Stimulated activated CD4-positive, alpha-beta T cell treated with anti-CD3 and anti-CD28 coated beads, Interleukin-2, amount 100 ng/mL, for 24 hours (primary cell): ENCODE measurements at places on chromosomes 1 and 21.

DNA sequence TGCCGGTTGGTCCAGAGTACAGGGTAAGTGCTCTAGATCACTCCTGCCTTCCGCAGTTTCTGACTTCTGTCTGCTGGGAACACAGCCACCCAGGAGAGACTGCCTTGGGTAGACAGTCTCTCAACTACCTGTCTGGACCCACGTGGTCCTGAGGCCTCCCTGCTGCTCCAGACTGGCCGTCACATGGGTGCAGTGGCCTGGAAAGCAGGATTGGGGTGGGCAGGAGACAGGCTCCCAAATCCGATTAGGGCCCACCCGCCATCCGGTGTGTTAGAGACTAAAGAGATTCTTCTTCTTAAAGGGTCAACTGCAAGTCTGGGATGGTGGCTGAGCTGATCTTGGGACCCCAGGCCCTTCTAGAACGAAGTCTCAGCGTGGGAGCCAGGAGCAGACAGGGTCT, 105.5 kb downstream of the EBNA1BP2 start:
- no peak for DNase-seq

GRCh38 chr21:36627242-36627641, 71.7 kb upstream of the SIM2 start:
- DNase-seq, result no peak

GRCh38 chr1:239644604-239645003, 258.2 kb downstream of the CHRM3 start:
- DNase-seq, result no peak

- no peak for DNase-seq
Observed at GRCh38 chr1:14443164-14443787, 155.2 kb upstream of the KAZN start.

GRCh38 chr1:19435181-19435580, 50.2 kb downstream of the CAPZB start:
- DNase-seq, result no peak

- no peak for DNase-seq
Observed at GRCh38 chr1:83017701-83018100, 981.2 kb downstream of the TTLL7 start.

DNA sequence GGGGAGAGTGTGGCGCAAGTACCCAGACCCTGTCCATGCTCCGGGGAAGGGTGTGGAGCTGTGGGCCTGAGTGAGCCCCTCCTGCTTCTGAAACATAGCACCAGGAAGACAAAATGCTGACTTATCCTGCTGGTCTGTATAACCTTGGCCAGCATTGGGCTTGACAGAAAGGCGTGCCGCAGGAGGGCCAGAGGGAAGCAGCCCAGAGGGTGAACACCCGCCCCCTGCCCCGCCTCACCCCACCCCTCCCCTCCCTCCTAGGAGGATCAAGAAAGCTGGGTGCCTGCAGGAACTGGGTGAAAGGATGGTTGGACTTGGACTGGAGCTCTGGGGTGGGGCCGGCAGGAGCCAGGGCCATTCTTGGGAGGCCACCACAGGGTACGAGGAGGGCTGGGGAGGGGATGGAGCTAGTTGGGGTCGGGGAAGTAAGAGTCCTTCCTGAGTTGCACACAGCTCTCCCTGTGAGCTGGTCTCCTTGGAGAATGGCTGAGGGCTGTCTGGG, 27.1 kb downstream of the PTPRF start:
- no peak for DNase-seq

- DNase-seq, result no peak
Observed at GRCh38 chr1:209823143-209824041, 4.4 kb upstream of the UTP25 start.

GRCh38 chr1:48007047-48007446, 9.9 kb upstream of the TRABD2B start:
- DNase-seq, result no peak

DNA sequence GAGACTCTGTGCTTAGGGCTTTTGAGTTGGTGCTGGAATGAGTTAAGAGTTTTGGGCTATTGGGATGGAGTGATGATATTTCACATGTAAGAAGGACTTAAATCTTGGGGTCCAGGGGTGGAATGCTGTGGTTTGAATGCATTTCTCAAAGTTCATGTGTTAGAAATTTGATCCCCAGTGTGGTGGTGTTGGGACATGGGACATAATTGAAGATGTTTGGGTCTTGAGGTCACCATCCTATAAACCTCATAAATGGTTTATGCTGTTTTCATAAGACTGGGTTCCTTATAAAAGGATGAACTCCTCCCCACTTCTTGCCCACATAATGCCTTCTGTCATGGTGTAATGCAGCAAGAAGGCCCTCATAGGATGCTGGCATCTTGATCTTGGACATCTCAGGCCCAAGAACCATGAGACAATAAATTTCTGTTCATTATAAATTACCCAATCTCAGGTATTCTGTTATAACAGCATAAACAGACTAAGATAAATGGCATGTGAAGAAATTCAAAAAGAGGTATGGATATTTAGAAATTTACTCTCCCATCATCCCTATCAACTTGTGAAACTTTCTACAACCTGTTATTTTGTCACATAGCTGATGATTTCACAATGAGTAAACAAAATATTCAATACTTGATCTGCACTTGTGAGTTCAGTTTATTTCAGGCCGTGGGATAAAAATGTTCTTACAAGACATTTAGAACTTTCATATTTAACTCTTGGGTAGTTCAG, 48.0 kb upstream of the NEK7 start:
- DNase-seq, result no peak

- no peak for DNase-seq
Observed at GRCh38 chr1:53062708-53063591, 937 bp downstream of the PODN start.

DNA sequence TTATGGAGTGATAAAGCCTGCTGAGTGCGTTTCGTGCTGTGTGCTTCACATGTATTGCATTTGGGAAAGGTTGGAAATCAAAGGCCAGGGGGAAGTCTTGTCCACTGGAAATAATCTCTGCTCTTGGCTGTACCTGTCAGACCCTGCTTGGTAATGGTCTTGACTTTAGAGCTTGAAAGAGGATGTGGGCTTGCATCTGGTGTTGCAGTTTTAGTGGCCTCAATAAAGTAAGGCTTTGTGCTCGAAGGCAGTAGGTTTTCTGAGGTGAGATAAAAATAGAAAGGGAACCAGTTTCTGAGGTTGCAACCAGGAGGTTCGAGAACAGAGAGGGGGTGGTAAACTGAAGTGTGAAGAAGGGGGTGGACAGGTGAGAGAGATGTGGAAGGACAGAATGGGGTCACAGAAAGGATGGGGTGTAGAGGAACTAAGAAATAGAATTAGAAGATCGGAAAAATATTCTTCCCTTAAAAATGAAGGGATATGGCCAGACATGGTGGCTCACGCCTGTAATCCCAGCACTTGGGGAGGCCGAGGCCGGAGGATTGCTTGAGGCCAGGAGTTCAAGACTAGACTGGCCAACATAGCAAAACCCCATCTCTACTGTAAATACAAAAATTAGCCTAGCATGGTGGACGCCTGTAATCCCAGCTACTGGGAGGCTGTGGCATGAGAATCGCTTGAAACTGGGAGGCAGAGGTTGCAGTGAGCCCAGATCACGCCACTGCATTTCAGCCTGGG, 1.5 kb downstream of the S100PBP start:
- no peak for DNase-seq

GRCh38 chr1:110554871-110555801, 36.2 kb upstream of the KCNA10 start:
- peak; percentile 61 for DNase-seq

DNA sequence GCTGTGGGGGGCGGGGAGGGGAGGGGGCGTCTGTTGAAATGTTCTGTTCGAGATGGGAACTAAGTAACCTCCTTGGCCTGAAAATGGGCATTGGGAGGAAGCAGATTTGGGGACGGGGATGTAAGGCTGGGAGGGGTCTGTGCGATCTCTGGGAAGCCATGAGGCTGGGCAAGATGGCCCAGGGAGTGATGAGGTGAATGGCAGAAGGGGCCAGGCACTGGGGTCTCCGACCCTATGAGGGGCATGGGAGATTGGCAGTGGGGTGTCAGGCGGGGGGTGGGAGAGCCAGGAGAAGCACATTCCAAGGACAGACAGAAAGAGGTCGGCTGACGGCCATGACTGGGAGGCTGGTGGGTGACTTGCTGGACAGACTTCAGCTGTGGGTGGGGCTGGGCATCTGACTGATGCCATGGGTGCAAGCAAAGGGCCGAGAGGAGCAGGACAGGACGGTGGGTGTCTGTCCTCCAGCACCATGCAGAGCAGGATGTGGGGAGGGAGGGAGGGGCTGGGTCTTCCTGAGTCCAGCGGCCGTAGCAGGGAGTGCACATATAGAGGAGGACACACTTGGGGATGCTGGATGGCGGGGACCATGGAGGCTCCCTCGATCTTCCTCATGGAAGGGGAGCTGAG, 30.0 kb upstream of the COL18A1 start:
- no peak for DNase-seq

- no peak for DNase-seq
Observed at GRCh38 chr1:212108981-212109380, 73.4 kb downstream of the DTL start.

DNA sequence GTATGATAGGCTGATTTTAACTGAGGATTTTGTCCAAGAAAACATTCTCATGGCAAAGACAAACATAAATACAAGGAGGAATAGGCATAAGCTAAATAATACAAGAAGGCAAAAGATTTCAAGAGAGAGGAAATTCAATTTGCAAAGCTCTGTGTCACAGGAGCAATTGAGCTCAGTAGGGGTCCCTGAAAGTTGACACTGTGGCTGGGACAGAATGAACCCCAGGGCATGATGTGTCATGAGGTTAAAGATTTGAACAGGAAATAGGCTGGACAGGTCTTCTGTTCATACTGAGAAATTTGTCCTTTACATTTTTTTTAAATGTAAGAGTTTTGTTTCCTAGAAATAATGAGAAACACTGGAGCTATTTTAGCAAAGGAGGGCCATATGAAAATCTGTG, 555.4 kb upstream of the NEGR1 start:
- no peak for DNase-seq

DNA sequence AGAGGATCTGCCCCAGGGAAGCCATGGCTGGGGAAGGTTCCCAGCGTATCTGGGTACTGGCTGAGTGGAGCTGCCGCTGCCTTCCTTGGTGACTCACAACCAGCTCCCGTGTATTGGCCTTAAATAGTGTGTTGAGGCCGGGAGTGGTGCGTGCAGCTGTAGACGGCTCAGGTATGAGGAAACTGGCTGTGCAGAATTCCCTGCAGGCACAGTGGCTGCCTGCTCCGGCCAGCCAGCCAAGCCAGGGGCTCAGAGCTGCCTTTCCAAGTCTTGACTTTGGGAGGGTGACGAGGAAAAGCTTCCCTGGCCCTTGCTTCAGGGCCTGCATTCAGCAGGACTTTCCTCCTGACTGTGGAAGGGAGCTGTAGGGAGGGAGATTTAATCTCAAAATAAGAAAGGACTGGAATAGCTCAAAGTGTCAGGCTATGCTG, at the start of gene VTCN1:
Gene VTCN1 (minus strand): TSS at position 97 of the 431 bp plus-strand sequence. CDS start 72 bp downstream, at position 25.
- DNase-seq, result no peak

DNA sequence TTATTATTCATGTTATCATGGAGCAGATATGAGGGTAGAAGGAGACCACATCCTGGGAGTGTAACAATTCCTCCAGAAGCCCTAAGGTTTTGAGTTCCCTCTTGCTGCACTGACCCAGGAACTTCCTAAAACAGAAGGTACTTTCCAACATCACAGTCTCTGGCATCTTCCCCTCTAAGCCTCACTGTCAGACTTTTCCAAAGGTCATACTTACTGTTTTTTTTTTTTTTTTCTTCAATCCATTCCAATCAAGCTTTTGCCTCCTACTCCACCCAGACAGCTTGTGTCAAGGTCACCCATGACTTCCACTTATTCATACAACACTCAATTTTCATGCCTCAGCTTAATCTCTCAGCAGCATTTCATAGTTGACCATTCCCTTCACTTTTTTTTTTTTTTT, 18.4 kb upstream of the UQCRHL start:
- no peak for DNase-seq

- no peak for DNase-seq
Observed at GRCh38 chr1:99490031-99490430, 155.9 kb upstream of the PALMD start.

- no peak for DNase-seq
Observed at GRCh38 chr1:155379180-155379579, 58.5 kb downstream of the RUSC1 start.

- no peak for DNase-seq
Observed at GRCh38 chr21:28899220-28899619, 93.5 kb downstream of the LTN1 start.

- DNase-seq, result no peak
Observed at GRCh38 chr21:33264561-33264960, 1.6 kb upstream of the IL10RB start.

DNA sequence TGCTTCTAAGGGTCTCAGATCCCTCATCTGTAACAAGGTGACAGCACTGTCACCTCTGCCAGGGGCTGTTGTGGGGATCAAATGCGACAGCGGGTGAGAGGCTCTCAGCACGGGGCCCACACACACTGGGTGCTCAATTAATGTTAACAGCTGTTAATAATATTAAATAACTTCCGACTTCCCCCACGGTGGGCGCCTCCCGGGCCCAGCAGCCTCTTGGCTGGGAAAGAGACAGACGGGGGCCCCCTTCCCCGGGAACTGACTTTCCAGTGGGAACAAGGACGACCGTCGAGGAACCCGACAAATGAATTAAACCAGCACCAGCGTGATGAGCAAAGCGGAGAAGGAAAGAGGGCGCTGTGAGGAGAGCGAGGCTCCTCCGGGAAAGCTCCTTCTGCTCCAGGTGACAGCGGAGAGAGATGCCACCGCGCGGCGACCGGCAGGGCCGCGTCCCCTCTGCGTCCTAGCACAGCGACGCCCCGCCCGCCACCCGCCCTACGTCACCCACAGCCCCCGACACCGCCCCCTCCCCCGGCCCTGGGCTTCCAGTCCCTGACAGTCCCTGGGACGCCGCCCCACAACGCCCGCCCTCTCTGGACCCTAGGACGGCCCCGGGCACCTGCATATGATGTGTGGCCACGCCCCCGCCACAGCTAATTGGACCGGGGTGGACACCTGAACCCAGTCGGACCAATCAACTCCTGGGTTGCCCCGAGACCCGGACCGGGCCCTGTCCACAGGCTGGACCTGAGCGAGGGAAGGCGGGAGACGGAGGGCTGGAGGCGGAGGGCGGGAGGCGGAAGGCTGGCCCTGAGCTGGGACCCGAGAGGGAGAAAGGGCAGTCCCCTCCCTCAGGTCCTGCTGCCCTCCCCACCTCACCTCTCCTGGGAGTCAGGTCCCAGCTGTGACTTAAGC, 38.2 kb downstream of the MATN1 start:
- DNase-seq, result peak; percentile 31

DNA sequence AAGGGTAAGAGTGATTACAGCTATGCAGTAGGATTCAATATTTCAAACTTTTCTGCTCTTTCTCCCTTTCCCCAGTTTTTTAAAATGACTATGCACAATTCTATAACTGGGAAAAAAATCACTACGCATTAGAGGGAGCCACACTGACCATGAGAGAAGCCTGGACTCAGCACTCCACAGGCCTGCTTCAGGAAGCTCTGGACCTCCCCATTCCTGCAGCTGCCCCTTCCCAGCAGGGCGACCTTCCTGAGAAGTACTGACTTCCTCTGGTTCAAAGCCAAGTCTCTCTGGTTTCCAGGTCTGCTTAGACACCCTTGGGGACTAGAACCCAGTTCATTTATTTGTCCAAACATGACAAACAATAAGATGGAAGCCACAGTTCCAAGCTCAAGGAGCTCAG, 42.0 kb upstream of the CLSTN1 start:
- DNase-seq, result no peak

GRCh38 chr1:3036447-3037280, 15.4 kb downstream of the ACTRT2 start:
- DNase-seq, result no peak
